ENCODE measurements at places on chromosomes 1 and 21. TPM values are rescaled to one million over a fixed set of nuclear protein-coding genes. Genes with fewer than 3 reads are reported as not detected.

ZBTB8A gene
- 7.1 TPM for total RNA-seq

SLC66A1 gene
- total RNA-seq, result 33.9 TPM

ISG15 gene
- total RNA-seq, result 78.4 TPM

CD5L gene
- not detected for total RNA-seq

TXNIP gene
- 159 TPM for total RNA-seq

A3GALT2 gene
- not detected for total RNA-seq

HSPB7 gene
- total RNA-seq, result 3.3 TPM

C1orf94 gene
- not detected for total RNA-seq

ASCL5 gene
- not detected for total RNA-seq

INKA2 gene
- 2.6 TPM for total RNA-seq

TMPRSS3 gene
- total RNA-seq, result not detected

DNAJC28 gene
- total RNA-seq, result 1.3 TPM

OR10J1 gene
- not detected for total RNA-seq

RSRP1 gene
- 149 TPM for total RNA-seq

EDN2 gene
- total RNA-seq, result 0.33 TPM

C4BPA gene
- not detected for total RNA-seq

LINGO4 gene
- total RNA-seq, result not detected

FCRL4 gene
- not detected for total RNA-seq

KRTAP12-2 gene
- total RNA-seq, result not detected

SGIP1 gene
- total RNA-seq, result 34.6 TPM

RPE65 gene
- total RNA-seq, result not detected

ZNF687 gene
- 19.8 TPM for total RNA-seq

BGLAP gene
- not detected for total RNA-seq

SH2D2A gene
- total RNA-seq, result not detected

PRAMEF27 gene
- total RNA-seq, result not detected

FABP3 gene
- 109 TPM for total RNA-seq

ANGPTL3 gene
- not detected for total RNA-seq

LCE2C gene
- total RNA-seq, result not detected

S100A7A gene
- not detected for total RNA-seq

NTMT2 gene
- not detected for total RNA-seq

KCNH1 gene
- total RNA-seq, result 0.15 TPM

MMP23B gene
- 2.5 TPM for total RNA-seq

HAO2 gene
- total RNA-seq, result not detected

LHX8 gene
- total RNA-seq, result under 0.01 TPM

CLDN17 gene
- total RNA-seq, result not detected

SYPL2 gene
- total RNA-seq, result 1.2 TPM

PCAT6 gene
- not detected for total RNA-seq

UBIAD1 gene
- 10.0 TPM for total RNA-seq

S100A12 gene
- total RNA-seq, result not detected

AIRE gene
- under 0.01 TPM for total RNA-seq

FAM151A gene
- total RNA-seq, result not detected

FAM20B gene
- 54.6 TPM for total RNA-seq

NUP133 gene
- 54.6 TPM for total RNA-seq
